ENCODE measurements at places on chromosomes 7 and 10. TPM values are rescaled to one million over a fixed set of nuclear protein-coding genes. Genes with fewer than 3 reads are reported as not detected.

Gene SPDYE8
- not detected for total RNA-seq

Gene NANOS1
- 12.4 TPM for total RNA-seq

- no peak for DNase-seq
Measured at GRCh38 chr7:132846086-132846485, 235.8 kb downstream of the CHCHD3 start.

GRCh38 chr7:234708-235553, 42.6 kb downstream of the FAM20C start:
- peak; percentile 59 for DNase-seq

- peak; percentile 55 for DNase-seq
Measured at GRCh38 chr10:113179265-113179664, 229.2 kb downstream of the TCF7L2 start.

DNA sequence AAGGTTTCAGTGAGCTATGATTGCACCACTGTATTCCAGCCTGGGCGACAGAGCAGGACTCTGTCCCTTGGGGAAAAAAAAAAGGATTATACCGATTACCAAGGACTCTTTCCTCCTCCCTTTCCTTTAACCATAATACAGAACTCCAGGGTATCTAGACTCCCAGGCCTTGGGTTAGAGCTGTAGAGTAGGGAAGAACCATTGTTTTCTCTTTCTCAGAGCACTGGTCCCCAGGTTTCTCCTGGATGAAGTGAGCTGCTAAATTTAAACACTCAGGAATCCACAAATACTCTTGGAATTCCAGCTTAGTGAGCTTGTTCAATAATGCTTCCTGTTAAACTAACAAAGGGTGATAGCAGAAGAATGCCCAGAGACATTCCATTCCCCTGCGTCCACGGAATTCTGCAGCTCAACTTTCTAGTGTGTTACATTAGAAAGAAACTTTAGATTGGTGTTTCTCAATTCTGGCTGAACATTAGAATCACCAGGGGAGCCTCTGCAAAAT, 14.6 kb upstream of the RPEL1 start:
- DNase-seq, result no peak

DNA sequence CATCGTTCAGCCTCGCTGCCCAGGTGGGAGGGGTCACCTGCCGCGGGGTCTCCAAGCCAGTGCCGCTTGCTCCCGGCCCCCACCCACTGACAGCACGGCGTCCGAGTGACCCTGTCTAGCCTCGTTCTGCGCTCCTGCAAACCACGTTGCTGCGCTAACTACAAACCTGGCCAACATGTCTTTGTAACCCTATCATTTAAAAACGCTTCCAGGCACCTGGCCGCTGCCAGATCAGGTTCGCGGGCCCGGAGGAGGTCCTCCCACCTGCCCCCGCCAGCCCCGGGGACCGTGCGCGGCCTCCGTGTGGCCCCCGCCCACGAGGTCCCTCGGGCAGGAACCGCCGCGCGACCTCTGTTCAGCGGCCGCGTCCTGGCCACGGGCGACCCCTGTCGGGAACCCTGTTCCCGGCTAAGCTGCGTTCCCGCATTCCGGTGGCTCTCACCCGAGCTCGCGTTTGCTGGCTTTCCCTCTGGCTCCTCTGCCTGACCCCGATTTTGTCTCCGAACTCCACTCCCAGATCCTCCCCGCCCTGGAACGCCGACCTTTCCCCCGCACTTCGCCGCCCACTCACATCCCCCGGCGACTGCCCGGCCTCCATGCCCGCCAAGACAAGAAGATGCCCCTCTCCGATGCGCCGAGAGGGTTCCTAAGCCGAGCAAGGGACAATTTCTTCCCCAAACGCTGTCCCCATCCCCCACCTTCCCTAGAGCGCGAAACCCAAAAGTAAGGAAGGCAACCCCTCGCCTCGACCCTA, 2.4 kb downstream of the SFMBT2 start:
- DNase-seq, result peak; percentile 79

GRCh38 chr7:126103582-126103981, 1149.2 kb downstream of the GRM8 start:
- no peak for DNase-seq

GRCh38 chr10:119734396-119735332, 8.8 kb downstream of the INPP5F start:
- no peak for DNase-seq

DNA sequence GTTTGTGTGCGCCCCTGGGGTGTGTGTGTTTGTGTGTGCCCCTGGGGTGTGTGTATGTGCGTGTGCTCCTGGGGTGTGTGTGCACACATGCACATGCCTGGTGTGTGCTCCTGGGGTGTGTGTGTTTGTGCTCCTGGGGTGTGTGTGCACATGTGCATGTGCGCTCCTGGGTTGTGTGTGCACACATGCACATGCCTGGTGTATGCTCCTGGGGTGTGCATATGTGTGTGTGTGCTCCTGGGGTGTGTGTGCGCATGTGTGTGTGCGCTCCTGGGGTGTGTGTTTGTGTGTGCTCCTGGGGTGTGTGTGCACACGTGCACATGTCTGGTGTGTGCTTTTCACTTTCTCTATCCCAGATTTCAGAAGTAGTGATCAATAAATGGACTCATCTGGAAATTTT, 321.0 kb downstream of the WDR37 start:
- DNase-seq, result no peak

- DNase-seq, result peak; percentile 46
Measured at GRCh38 chr7:141701489-141702046, 398 bp downstream of the DENND11 start.

DNA sequence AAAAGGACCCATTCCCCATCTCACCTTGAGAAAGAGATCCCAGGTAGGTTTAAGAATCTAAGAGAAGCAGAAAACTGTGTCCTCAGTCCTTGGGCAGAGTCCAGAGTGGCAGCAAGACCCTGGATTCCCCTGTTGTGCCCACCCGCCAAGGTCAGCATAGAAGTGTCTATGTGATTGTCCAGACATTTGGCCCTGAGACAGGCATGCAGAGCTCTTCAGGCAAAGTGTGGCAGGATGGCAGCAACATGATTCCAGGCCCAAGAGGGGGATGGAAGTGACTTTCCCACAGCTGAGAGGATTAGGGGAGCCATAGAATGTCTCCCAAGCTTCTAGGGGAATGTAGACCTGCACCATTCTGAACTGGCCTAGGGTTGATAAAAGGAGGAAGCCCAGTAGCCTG, 39.1 kb upstream of the OPALIN start:
- DNase-seq, result no peak

DNA sequence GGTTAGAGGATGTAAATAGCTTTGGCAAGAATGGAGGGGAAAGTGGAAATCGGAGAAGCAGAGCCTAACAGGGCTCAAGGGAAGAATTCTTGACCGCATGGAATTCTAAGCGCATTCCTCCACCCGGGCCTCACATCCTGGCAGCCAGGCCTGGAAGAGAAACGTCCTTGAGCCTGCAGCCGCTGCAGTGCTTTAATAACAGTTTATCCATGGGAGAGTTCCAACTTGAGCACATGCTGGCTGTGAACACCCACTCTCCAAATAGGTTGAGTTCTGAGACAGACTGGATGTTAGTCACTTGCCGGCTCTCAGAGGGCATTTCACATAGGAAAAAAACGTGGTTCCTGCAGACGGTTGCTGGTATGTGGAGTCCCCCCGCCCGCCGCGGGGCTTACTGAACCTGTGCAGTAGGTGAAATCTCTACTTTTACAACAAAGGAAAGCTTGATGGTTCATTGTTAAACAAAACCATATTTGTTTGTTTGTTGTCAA, 61.4 kb upstream of the STEAP1B start:
- DNase-seq, result peak; percentile 62

GRCh38 chr10:117746541-117747448, 204.2 kb downstream of the EMX2 start:
- DNase-seq, result no peak

DNA sequence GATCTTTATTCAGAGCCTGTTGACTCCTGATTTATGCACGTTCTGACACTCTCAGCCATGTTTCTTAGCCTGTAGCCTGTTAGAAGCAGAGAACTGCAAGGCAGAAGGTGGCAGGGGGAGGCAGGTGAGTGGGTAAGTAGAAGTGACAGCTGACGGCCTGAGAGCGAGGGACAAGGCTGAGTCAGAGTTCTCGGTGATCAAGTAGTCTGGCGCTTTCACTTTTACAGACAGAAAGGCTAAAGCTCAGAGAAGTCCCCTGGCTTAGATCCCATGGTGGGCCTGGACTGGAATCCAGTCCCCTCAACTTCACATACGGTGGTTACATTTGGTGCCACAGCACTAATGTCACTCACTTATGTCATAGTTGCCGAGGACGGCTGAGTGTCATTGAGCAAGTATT, 139.0 kb downstream of the TACC2 start:
- DNase-seq, result no peak

GRCh38 chr10:6642876-6643275, 62.8 kb upstream of the PRKCQ start:
- no peak for DNase-seq

GRCh38 chr7:41047789-41048191, 655.1 kb downstream of the INHBA start:
- peak; percentile 65 for DNase-seq

DNA sequence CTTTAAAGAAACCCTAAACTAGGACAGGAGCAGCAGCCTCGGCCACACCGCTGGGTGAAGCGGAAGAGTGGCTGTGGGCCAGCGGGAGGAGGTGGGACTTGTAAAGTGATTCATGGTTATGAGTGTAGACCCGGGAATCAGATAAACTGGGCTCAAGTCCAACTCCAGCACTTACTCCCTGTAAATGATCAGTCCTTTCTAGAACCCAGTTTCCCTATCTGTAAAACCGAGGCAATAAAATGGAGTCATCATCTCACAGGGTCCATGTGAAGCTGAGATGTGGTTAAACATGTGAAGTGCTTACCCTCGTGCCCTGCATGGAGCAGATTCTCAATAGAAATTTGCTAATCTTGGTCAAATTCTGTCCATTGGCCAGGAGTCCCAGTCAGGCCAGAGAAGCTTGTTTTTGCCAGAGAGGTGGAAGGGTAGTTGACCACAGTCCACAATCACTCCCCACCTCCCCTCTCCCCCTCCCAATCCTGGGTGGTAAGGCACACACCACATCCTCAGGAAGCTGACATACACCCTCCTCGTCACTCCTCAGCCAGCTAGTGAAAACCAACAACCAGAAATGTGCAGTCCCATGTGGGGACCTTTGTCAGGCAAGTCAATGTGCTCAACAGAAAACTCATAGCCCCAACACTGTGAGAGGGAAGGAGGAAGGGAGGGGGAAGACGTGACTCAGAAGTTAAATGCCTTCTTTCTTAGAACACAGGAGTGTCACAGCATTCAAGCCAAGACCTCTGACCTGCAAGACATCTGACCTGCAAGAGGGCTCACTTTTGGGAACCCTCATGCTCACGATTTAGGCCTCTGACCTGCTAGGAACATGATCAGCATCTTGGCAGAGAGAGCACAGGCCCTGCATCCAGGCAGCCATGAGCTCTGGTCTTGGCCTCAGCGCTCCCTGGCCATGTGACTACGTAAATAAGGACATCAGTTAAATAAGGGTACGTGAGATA, 145.1 kb downstream of the PLXNA4 start:
- DNase-seq, result no peak

DNA sequence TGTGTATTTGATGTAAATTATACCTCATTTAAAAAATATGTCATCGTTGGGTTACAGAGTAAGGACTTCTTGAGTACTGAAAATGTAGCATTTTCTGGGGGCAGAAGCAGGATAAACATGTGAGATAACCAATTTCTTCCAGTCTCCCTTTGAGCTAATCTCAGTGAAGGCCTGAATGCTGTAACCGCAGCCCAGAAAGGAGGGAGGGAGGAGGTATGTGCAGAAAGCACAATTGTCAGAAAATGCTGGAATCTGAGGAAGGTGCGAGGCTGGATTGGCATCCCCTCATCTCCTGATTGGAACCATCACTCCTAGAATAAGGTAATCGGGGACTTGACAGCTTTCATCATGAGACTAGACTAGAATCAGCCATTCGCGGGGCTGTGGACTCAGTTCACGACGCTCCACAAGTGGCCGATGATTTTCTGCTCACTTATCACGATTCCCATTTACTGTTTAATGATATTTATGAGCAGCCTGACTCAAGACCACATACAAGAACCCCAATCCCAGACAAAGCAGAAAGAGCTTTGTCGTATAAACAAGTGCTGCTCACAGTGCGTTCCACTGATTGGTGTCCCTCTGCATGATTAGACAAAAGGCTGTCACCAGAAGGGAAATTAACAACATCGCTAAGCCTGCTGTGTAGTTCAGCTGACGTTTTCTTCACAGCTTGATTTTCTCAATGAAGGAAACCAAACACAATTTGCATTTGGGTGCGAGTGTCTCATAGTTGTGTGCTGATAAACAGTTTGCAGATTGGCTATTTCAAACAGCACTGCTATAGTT, 93.2 kb downstream of the SVIL start:
- DNase-seq, result no peak

DNA sequence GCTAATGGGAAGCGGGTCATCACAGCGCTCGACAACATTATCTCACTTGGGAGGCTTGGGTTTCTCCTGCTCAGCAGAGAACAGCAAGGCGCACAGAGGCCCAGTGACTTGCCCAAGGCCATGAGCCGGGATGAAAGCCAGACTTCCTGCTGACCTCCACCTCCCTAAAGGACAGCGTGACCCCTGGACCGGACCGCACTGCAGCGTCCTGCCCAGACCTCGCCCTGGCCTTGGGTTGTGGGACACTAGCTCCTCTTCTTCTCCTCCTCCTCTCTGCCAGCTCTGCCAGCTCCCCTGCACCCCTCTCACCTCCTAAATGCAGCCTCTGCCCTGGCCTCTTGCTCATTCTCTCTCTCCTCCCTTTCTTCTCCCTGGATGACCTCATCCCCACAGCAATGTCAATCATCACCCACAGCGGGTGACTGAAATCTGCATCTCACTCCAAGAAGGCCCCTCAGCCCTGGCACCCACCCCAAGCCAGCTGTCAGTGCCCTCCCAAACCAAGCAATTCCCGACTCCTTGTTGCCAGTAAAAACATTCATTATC, 19.4 kb downstream of the SPOCK2 start:
- DNase-seq, result no peak
